NCI-H2029 (cell line): ENCODE measurements at places on chromosomes 12 and 14.
A peak's percentile ranks its signal among the peaks of the same experiment; 100 is the strongest.

DNA sequence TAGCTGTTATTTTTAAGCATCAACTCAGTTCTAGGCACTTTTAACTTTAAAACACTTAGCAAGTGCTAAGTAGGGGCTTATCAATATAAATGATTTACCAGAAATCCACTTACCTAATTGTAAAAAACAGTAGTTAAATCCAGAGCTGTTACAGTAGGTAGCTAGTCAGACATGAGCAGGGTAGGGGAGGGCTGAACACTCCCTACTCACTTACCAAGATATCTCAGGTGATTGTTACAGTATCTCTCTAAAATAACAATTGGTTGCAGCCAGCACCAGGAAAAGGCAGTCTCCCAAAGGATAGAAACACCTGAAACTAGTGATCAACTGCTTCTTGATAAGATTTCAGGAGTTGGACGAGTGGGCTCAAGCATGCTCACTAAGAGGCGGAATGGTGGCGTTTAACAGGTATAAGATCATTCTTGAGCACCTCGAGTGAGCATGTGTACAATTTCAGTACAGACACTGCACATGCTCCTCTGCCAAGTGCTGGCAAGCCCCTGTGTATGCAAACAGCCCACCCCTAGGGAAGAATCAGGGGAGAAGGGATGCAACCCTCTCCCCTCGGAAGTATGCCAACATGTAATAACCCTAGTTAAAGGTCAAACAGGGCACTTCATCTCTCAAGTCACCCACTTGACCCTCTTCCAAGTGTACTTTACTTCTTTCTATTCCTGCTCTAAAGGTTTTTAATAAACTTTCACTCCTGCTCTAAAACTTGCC, 1113.6 kb upstream of the SEL1L start:
- DNase-seq: no peak

DNA sequence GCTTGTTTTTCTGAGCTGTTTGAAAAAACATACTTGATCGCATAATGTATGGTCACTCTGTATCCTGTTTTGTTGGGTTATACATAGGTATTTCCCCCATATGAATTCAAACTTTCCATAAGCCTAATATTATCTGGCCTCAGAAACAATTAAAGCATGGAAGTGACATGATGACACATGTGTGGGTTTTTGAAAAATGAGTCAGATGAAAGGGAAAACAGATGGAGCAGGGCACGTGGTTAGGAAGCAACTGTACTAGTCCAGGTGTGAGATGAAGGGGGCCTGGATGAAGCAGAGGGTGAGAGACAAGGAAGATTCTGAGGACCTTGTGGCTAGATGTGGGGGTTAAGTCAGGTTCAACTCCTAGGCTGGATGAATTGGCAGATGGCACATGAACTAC, 92.7 kb upstream of the DNM1L start:
- DNase-seq: no peak

GRCh38 chr12:85804663-85805062, 31.5 kb downstream of the RASSF9 start:
- DNase-seq: no peak

DNA sequence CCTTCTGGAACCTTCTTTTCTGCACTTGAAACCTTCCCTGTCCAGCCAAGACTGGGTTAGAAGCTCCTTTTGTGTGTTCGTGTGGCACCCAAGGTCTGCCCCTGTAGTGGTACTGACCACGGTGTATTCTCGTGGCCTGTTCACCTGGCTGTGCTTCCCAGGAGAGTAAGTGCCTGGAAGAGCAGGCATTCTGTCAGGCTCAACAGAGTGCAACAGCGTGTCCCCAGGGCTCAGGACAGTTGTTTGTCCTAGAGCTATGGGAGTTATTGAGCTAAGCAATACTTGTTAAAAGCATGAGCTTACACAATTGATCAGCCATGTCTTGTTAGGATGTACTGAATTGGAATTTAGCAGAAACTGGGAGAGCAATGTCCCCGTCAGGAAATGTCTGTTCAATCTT, 12.9 kb upstream of the SLC38A2 start:
- DNase-seq: no peak

DNA sequence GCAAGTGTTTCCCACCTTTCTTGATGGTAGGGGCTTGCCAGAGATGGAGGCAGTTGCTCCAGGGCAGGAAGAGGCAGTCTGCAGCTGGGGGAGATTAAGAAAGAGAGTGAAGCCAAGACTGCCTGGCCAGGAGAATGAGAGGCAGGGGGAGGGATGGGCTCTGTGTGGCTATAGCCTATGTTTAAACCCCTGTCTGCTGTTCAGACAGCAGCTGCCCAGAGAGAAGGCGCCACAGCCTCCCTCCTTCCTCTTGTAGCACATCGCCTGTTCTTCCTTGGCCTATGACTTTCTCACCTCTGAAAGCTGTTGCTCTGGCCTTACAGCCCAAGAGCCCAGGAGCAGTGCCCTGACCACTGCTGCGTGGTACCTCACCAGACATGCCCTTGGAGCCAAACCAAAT, 61.7 kb downstream of the EMP1 start:
- DNase-seq: no peak

GRCh38 chr14:97777622-97778355, 980.6 kb downstream of the VRK1 start:
- no peak for DNase-seq

- DNase-seq: peak; percentile 26
Observed at GRCh38 chr12:1773937-1774655, 46.3 kb upstream of the LRTM2 start.

DNA sequence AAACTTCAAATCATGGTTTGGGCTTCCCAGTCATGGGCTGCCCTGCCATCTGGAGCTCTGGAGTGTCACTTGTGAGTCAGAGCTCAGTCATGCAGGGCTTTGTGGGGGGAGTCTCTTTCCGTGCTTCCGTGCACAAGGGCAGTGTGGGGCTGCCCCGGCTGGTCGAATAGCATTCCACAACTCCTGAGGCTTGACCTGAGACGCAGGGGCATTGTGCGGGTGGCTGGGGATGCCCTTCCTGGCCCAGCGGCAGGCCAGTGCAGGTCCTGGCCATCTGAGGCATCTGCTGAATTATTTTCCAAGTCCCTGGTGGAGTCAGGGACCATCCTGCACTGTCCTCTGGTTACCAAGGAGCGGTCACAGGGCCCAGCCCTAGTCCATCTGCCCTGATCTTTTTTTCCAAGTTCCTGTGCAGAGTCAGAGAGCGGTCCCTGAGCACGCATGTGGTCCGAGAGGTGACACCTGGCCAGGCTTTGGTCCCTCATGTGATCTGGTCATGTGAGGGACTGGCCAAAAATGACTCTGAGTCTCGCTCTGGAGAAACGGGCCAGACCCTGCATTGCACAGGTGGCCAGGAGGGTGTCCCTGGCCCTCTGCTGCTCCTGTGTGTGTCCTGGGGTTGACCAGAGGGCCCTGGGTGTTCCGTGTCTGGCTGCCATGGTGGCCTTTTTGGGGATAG, 167.0 kb upstream of the ALG10B start:
- no peak for DNase-seq

GRCh38 chr12:53078425-53079225, 565 bp downstream of the SPRYD3 start:
- peak; percentile 44 for DNase-seq
